Activated CD4-positive, alpha-beta T cell treated with anti-CD3 and anti-CD28 coated beads, Interleukin-2, amount 50 U/mL, for 1 hour (primary cell): ENCODE measurements at places on chromosomes 13 and 19.
A peak's percentile ranks its signal among the peaks of the same experiment; 100 is the strongest.

DNA sequence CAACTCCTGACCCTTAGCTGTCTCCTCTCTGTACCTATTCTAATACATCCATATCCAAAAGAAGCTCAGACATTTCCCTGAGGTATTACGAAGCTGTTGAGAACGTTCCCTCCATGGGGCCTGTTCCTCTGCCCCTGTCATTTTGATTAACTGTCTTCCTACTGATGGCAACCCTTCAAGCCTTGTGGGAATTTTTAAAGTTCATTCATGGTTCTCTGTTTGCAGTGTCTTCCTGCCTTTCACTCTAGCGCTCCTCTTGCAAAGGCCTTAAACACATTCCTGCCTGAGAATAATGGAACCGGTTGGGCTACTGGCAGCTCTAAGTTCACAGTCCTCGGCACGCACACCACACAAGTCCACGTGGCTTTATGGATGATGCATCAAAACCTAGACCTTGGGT is 66.1 kb downstream of the LHFPL6 start:
- no peak for DNase-seq

GRCh38 chr19:49413348-49413747 is 9.9 kb downstream of the PTH2 start:
- no peak for DNase-seq

DNA sequence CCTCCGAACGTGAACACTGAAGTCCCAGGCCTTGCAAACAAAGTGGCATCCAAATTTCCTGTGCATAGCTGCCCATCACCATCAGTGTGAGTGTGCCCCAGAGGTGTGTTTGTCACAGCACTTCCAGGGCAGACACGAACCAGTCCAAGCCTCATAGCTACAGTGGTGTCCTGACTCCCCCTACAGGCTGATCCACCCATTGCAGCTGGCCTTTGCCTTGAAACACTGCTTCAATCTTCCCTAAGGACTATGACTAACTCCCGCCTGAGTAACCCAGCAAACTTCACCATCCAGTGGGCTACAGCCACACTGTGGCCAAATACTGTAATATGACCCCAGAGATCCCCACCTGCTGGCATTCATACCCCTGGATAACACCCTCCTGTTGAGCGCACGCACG is 3.9 kb downstream of the ZNF266 start:
- peak; percentile 24 for DNase-seq

- no peak for DNase-seq
These were observed 134.4 kb downstream of the DNAJC15 start for GRCh38 chr13:43157796-43158195.

GRCh38 chr19:4749870-4750590 is 26.4 kb upstream of the DPP9 start:
- DNase-seq: no peak

DNA sequence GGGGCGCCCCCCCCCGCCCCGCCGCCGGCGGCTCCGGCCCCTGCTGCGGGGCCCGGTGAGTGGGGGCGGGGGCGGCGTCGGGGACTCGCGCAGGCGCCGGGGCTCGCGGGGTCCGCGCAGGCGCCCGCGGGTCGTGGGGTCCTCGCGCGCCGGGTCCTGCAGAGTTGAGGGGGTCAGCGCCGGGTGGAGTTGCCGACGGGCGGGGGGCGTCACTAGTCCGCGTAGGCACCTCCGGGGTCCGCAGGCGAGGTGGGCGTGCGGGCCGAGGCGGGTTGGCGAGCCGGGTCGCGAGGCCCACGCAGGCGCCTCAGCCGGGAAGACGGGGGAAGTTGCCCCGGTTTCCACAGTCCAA is 365 bp downstream of the PPP6R1 start:
- peak; percentile 31 for DNase-seq

- peak; percentile 59 for DNase-seq
These were observed 19.6 kb downstream of the CELF5 start for GRCh38 chr19:3243819-3244700.

- DNase-seq: no peak
These were observed 7.7 kb downstream of the KASH5 start for GRCh38 chr19:49395581-49396407.

- no peak for DNase-seq
These were observed 8.8 kb downstream of the MFSD12 start for GRCh38 chr19:3548606-3549005.

DNA sequence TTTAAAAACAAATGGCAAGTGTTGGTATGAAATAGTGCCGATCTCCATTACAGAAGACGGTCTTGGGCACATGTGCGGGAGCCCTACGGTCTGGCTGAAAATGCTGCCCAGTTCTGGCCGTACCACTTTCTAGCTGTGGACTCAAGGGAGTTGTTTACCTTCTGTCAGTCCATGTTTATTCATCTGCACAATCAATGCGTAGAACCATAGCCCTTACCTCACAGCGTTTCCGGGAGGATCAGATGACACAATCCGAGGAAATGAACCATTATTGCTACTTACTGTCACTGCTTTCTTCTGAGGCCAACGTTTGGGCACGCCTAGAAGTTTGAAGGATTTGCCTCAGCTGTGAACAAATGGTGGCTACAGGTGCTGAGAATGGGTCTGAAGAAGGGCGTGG is 31.2 kb downstream of the GADD45B start:
- no peak for DNase-seq

DNA sequence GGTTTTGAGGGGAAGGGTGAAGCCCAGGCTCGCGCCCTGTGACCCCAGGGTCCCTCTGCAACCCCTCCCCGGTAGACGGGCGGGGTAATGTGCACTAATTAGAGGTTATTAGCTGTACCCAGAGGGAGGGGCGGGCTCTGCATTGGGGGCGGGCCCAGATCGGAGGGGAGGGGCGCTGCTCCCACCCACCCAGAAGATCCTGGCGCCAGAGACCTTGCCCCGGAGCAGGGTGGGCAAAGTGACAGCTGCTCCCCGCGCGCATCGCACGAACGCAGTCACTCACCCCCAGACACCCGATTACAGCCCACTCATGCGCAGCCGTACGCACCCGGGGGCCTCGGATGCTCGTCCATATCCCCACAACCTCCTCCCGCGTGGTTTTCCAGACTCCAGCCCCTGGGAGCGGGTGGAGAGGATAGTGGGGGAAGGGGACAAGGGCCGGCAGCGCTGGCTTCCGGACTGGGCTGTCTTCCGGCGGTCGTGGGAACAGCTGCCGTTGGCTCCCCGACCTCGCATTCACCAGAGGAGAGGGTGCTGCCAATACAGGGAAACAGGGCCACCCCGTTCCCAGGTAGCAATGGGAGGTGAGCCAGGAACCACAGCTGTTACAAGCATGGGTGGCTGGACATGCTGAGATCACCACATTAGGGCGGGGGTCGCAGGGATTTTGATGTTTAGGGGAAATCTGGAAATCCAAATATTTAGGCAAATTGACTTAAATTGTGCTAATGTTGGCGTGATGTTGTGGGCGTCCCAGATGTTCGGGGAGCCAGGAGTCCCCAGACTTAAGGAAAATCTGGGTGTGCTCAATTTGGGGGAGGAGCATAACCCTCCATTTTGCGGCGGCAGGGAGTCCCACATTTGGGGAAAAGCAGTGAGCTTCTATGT is 2.9 kb upstream of the HOOK2 start:
- peak; percentile 37 for DNase-seq

GRCh38 chr13:25288966-25289365 is 1.7 kb upstream of the MTMR6 start:
- DNase-seq: no peak

DNA sequence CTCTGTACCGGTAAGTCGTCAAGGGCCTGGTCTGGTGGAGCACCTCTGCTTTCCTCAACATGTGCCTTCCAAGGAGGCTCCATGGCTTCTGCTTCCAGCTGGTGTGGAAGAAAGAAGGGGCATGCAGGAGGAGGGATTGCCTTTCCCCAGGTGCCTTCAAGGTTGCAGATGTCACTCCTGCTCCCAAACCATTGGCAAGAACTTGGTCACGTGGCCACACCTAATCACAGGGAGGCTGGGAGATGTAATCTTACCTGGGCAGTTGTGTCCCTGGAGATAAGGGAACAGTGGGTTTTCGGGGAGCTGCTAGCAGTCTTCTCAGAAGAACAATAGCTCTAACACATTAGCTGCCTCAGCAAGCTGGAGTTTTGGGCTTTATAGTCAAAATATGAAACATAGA is 9.7 kb upstream of the GPR18 start:
- no peak for DNase-seq

DNA sequence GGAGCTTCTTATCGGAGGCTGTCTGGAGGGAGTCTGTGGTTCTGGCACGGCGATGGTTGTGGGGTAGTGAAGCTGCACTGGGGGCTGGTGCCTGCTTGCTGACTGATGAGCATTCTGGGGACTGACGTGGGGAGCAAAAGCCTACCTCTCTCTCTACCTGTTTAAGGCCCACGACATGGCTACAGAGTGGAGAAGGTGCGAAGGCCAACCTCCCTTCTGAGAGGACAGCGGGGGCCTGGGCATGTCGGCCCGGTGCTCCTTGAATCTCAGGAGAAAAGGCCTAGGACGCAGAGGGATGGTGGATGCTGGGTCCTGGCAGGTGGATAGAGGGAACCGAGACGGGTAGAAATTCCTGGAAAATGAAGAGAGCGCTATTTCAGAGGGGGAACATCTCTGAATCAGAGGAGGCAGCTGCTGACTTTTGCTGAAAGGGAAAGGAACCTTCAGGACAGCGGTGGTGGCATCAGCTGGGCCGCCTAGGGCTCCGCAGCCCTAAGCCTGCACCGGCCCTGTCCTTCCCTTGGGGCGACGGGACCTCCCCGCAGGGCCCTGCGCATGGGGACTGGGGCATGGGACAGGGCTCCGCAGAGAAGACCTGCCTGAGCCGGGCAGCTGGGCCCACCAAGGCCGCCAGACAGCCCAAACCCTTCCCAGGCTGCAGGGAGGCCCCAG is 35.0 kb upstream of the MEDAG start:
- DNase-seq: no peak

DNA sequence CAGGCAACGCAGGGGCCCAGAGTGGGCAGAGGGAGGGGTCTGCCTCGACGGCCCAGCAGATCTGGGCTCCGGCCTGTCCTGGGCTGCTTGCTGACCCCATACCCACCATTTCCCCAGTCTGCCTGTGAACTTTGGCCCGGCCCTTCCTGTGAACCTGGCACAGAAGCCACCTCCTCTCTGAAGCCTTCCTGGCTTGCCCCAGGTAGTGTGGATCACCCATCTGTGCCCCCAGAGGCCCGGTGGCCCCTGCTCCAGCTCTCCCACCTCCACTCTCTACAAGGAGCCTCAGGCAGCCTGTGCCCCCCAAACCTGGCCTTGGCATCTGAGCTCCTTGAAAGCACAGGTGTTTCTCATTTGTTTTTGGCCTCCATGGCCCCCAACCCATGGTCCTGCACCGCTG is 15.7 kb downstream of the PLEKHF1 start:
- no peak for DNase-seq

- no peak for DNase-seq
These were observed 9.5 kb downstream of the NUP58 start for GRCh38 chr13:25310891-25311290.

GRCh38 chr13:102392481-102393209 is 9.2 kb downstream of the FGF14 start:
- no peak for DNase-seq

DNA sequence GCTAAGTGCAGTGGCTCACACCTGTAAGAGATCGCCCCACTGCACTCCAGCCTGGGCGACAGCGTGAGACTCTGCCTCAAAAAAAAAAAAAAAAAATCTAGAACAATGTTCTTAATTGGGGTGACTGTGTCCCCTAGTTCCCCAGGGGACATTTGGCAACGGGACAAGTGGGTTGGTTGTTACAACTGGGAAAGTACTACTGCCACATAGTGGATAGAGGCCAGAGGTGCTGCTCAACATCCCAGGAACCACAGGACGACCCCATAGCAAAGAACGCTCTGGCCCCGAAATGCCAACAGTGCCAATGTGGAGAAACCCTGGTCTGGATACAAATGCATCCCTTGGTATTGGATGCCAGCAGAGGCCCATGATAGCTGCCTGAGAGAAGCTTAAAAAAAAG is 11.8 kb downstream of the NLRP12 start:
- no peak for DNase-seq

- DNase-seq: no peak
These were observed 371.3 kb downstream of the SLITRK5 start for GRCh38 chr13:88042489-88042888.

- DNase-seq: no peak
These were observed 946.0 kb downstream of the SLITRK5 start for GRCh38 chr13:88617176-88617575.

- DNase-seq: no peak
These were observed 120.5 kb downstream of the KATNAL1 start for GRCh38 chr13:30186634-30187415.

DNA sequence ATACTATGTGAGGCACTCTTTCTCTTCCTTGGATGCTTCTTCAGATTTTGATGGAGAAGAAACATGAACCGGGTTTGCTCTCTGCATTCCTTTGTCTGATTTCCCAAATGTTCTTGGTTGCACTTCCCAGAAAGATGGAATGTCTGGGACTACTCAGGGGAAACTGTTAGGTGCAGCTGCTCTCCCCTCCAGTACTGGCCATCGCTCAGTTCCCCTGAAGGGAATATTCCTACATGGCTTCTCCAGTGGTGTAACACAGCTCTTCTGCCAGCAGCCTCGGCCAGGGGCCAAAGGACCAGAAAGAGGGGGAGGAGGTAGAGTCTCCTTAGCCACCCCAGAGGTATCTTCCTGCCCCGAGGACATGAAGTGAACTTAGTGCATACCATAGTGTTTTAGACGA is 33.5 kb upstream of the SPRY2 start:
- no peak for DNase-seq

DNA sequence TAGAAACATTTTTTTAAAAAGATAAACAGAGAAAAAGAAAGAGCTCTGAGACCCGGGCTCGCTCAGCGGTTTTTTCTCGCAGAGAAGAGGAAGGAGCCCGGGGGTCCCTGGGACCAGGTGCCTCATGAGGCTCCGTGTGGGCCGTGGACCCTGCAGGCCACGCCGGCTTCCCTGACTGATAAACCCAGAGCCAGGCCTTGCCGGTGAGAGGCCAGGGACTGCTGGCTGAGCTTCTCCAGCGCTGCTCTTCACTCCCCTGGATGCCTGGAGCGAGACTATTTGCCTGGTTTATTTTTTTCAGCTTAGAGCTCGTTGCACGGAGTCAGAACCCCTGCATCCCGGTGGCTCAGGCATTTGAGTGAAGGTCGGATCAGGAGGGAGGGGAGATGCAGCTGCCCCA is 53.4 kb upstream of the F7 start:
- DNase-seq: no peak
